ENCODE measurements at places on chromosomes 13 and 19. TPM values are rescaled to one million over a fixed set of nuclear protein-coding genes. Genes with fewer than 3 reads are reported as not detected.

The PLPP2 gene
- total RNA-seq = 0.81 TPM

The KLK6 gene
- total RNA-seq = not detected

The PLK5 gene
- not detected for total RNA-seq

The UPF1 gene
- 40.2 TPM for total RNA-seq

The REX1BD gene
- total RNA-seq = 58.9 TPM

Data from cardiac septum (tissue), 1 donor.